Fibroblast of skin of left biceps (primary cell): ENCODE measurements at places on chromosomes 4 and X.
A peak's percentile ranks its signal among the peaks of the same experiment; 100 is the strongest.

- no peak for DNase-seq
Observed at GRCh38 chr4:123495530-123495929, 98.9 kb downstream of the SPRY1 start.

- DNase-seq, result no peak
Observed at GRCh38 chr4:7625071-7625470, 190.3 kb upstream of the PSAPL1 start.

GRCh38 chr4:138688408-138689085 lies 327.0 kb upstream of the NOCT start:
- no peak for DNase-seq

- DNase-seq, result no peak
Observed at GRCh38 chr4:156242390-156242789, 288.7 kb upstream of the CTSO start.

- peak; percentile 19 for DNase-seq
Observed at GRCh38 chr4:68271851-68272357, 26.4 kb upstream of the TMPRSS11B start.
